ENCODE measurements at places on chromosomes 4 and X.

DNA sequence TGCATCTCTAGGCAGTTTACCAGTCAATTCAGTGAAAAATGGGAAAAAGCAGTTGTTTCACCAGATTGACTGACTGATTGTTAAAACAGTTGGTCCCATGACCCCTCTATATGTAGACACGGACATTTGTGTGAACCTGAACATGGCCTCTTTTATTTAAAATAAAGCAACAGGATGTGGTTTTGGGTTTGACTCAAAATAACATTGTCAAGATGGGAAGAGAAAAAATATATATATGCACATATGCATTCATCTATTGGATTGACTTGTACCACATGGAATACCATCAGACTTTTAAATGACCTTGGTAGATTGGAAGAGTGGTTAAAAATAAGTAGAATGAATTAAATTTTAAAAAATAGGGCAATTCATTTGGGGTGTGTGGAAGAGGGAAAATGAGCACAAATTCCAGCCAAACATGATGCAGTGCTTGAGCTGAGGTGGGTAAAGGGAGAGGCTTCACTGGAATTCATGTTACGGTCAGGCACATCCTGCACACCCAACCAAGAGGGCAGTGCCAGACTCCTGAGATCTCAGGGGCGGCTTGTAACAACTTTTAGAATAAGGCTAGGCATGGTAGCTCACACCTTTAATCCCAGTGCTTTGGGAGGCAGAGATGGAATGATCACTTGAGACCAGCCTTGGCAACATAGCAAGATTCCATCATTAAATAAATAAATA lies 560.7 kb upstream of the TENM3 start:
- peak; percentile 35 for DNase-seq

- peak; percentile 2 for DNase-seq
Observed at GRCh38 chrX:81489987-81490386, 288.1 kb downstream of the SH3BGRL start.

DNA sequence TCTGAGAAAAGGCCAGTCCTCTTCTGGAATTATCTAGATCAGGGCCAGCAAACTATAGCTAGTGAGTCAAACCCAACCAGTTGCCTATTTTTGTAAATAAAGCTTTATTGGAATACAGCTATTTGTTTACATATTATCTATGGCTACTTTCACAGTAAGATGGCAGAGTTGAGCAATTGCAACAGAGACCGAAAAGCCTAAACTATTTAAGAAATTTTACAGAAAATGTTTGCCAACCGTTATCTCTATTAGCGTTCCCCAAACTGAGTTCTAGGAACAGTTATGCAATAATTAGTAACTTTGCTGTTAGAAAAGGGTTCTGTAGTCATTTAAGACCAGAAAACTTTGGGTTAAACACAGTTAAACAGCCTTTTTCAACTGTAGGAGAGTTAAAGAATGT lies 10.5 kb downstream of the TEX13B start:
- DNase-seq = no peak

DNA sequence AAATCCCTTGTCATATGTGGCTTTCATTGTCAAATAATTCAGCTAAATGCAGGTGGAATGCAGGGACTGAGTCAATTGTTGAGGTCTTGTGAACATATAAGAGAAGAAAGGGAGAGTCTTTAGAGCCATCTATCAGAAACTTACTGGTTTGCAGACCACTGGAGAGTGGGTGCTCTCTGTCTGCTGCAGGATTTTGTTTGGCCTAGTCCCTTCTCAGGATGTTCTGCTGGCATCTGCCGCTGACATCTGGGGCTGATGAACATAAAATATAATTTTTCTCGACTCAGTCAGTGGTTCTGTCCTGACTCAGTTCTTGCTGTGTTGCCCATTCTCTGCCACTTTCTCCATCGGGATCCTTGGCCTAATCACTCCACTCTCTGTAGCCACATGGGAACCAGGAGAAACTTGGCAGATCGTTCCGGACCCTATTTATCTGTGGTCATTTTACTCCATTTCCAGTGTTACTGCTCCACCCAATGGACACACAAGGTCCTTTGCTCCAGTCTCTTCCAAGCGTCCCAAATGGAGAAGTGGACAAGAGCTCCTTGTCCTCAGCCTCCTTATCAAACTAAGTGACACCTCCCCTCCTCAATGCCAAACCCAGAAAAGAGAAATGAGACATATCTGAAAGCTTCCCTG lies 436.2 kb downstream of the FAT4 start:
- peak; percentile 73 for DNase-seq

DNA sequence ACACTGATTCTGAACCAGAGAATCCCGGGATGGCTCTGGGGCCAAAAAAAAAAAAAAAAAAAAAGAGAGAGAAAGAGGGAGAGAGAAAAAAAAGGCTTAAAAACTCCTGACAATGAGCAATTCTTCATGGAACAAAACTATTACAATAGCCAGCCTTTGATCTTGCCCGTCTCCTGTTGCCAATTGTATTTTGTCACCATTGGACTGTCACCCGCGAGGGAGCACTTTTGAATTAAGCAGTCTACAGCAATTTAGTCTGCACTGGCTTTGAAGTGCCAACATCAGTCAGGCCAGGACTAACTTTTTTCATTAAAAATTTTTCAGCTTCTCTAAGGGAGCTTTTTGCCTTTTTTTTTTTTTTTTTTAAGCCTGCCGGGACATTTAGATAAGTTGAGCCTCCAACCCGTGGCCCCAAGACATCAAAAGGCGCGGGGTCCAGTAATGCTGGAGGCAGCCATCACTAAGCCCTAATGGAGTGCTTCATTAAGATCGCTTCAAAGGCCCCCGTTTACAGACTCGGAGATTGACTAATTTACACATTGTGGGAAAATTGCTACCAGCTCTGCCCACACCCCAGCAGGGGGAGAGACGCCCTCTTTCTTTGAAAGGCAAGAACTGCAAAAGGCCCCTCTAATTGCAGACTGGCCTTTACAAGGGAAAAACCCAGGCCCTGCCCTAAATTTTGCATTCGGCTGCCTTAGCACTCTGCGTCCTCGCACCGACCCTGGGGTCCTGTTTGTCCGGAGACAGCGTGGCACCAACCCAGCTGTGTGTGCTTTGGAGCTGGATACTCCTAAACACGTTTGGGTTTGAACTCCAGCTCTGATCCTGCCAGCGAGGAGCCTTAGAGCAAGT lies 98.1 kb upstream of the MSX1 start:
- no peak for DNase-seq

- DNase-seq = peak; percentile 88
Observed at GRCh38 chrX:11557120-11557519, 108.6 kb downstream of the ARHGAP6 start.

DNA sequence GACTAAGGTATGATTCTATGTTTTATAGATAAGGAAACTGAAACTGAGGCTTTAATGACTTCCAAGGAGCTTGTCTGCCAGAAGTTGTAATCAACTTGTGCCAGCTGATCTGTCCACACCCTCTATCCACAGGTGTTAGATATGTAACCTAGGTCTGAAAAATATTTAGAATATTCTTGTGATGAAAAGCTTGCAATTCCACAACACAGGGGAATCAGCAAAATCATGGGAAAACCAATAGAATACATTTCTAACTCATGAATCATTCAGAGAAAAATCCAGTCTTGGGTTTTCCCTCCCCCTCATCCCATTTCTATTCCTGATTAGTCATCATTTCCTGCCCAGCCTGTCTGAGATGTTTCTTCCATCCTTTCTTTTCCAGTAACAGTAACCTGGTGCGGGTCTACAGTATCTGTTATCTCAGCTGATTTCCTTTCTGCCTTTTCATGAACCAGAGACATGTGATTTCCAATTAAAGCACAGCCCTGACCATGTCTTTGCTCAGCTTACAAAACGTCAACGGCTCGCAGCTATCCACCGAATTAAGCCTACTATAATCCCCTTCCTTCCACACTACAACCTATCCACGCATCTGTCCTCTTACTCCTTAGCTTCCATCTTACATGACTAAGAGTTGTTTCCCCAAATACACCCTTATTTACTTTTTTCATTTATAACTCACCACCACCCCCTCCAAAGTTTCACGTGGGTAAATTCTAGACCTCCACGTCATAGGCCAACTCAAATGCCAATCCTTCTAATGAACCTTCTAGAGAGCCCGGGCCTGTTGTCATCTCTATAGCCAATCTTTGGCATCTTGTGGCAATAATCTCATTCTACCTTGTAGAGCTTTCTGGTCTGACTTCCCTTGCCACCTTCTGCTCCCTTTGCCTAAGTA lies 961 bp upstream of the NOCT start:
- peak; percentile 95 for DNase-seq

- DNase-seq = peak; percentile 41
Observed at GRCh38 chr4:932713-933070, 432 bp downstream of the TMEM175 start.

GRCh38 chr4:83522239-83522638 lies 13.7 kb upstream of the GPAT3 start:
- no peak for DNase-seq

DNA sequence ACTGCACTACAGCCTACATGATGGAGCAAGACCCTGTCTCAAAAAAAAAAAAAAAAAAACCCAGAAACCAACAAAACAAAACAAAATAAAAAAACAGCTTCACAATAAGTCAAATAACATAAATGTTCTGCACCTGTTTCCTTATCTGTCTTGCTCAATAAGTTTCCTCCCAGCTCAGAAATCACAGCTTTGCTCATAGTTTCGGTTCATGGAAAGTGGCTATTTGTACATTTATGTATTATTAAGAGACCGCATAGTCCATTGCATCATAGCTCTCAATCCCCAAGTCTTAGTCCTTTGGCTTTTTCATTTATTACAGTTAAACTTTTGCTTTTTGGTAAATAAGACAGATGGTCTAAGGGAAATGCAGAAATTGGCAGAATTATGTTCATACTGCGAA lies 24.4 kb upstream of the CFAP299 start:
- no peak for DNase-seq

Measured in ELR (cell line).